ENCODE measurements at places on chromosomes 13 and 19.

- peak; percentile 66 for DNase-seq
- peak overlapping the region; percentile 74 for H3K4me3 ChIP-seq
- H3K27me3 ChIP-seq, result peaks cover 4% of the 10 kb centered on the region
- H3K4me1 ChIP-seq, result peaks cover 25% of the 10 kb centered on the region
- no peaks in the 10 kb centered on the region for H3K36me3 ChIP-seq
Observed at GRCh38 chr13:112968380-112968909, 569 bp upstream of the MCF2L start.

- no peak overlapping the region for H3K4me3 ChIP-seq
- no peak overlapping the region for H3K27ac ChIP-seq
- H3K27me3 ChIP-seq, result no peaks in the 10 kb centered on the region
- no peaks in the 10 kb centered on the region for H3K36me3 ChIP-seq
Observed at GRCh38 chr19:44702551-44703176, 3.7 kb downstream of the CEACAM16 start.

DNA sequence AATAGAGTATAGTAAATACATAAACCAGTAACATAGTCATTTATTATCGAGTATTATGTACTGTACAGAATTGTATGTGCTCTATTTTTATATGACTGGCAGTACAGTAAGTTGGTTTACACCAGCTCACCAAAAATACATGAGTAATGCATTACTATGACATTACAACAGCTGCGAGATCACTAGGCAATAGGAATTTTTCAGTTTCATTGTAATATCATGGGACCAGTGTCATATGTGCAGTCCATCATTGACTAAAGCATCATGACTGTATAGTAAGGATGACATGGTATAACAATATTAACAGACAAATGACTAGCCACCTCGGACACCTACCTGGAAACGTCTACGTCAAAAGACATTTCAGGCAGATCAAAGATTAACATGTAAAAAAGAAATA is 33.6 kb downstream of the ATP7B start:
- H3K4me1 ChIP-seq, result no peaks in the 10 kb centered on the region
- H3K27ac ChIP-seq, result no peak overlapping the region
- H3K27me3 ChIP-seq, result no peaks in the 10 kb centered on the region

DNA sequence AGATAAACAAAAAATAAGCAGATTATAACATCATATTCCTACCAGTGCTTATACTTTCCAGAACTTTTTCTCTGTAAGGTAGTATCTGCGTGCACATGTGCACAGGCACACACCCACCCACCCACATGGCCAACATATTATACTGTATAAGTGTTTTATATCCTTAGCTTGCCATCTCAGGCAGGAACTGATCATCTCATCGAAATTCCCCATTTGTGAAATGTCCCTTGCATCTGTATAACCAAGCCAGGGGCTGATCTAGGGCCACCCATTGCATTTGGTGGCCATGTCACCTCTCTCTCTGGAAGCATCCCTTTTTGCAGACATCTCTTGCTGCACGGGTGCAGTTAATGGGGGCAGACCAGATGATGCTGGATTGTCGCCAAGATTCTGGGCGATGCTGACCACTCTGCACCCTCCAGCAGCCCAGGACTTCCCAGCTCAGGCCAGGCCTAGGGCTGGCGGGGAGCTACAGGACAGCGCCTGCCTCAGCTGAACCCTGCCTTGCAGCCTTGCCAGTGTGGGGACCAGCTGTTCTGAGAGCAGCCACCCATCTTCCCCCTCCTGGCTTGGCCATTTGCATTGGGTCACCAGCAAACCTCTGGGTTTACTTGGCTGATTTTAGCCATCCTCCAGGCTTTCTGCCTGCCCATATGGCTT is 95.9 kb downstream of the SLC7A1 start:
- H3K36me3 ChIP-seq, result no peaks in the 10 kb centered on the region
- H3K4me1 ChIP-seq, result peaks cover 6% of the 10 kb centered on the region
- H3K27ac ChIP-seq, result no peak overlapping the region
- no peak for DNase-seq

GRCh38 chr19:19490214-19490968 is 25.0 kb downstream of the TSSK6 start:
- DNase-seq, result peak; percentile 76
- H3K36me3 ChIP-seq, result peaks cover 47% of the 10 kb centered on the region
- H3K27me3 ChIP-seq, result no peaks in the 10 kb centered on the region
- H3K4me3 ChIP-seq, result no peak overlapping the region
- peaks cover 64% of the 10 kb centered on the region for H3K4me1 ChIP-seq

Data from T-cell (primary cell).